NCI-H146 (cell line): ENCODE measurements at places on chromosomes 7 and 10.

- DNase-seq: no peak
These were observed 36.1 kb downstream of the C10orf90 start for GRCh38 chr10:126634347-126634746.

DNA sequence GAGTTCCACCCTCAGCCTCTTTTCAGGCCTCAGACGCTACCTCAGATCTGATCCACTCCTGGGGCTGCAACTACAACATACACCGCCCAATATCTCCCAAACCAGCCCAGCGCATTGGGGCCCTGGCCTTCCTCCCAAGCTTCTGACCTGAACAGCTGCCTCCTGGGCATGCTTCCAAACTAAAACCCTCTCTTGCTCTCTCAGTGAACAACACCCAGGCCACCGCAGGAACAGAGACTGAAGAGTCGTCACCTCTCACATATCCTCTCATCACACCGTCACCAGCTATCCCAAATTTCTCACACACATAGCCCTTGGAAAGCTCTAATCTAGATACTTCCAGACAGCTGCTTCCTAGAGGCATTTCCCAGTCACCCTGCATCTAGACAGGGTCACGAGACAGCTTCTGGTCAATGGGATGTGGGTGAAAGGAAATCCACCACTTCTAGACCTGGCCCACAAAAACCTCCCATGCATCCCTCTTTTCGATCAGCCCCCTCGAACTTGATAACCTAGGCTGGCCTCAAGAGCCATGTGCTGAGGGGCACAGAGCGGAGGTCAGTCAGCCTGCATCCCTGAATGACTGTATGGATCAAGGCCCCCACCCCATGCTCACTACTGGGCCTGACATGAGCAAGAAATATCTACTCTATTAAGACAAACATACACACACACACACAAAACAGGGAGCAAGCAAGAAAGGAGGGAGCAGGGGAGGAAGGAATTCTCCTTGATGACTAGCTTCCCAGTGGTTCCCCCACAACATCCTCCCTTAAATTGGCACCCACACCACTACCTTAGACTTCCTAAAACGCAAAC is 1.8 kb downstream of the PARP12 start:
- no peak for DNase-seq

DNA sequence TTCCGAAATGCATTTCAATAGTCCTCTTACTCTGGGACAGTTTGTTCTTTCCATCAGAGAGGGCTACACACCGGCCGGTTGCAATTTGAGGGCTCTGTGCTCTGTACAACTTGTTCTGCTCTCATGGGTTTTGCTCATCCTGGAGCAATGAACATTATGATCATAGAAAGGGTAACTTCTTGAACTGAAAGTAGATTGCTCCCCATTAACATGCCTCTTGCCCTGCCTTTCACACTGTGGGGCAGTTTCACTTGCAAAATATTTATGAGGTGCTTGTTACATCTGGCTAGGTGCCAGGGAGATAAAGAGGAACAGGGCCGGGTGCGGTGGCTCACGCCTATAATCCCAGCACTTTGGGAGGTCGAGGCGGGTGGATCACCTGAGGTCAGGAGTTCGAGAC is 97.3 kb upstream of the MPP7 start:
- DNase-seq: no peak

DNA sequence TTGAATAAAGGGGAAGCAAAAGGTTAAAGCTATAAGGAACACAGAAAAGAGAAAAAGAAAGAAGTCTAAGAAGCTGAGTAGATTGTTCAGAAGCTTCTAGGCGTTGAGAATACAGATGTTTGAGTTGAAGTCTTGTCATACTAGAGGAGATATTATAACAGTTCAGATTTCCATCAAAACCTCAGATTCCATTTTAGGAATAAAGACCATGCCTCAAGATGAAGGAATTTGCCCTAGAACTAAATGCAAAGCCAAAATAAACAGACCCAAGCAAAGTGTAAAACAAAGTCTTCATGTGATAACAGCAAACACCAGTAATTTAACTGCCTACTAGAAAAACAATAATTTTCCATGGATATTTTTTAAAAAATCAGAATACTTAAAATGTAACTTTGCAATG is 476.5 kb upstream of the POT1 start:
- DNase-seq: no peak

GRCh38 chr7:88933285-88933684 is 137.7 kb upstream of the TEX47 start:
- DNase-seq: no peak

- DNase-seq: peak; percentile 92
These were observed at the start of gene CELF2 for GRCh38 chr10:11017570-11018431. Gene CELF2 (plus strand): TSS chr10:11017872. CDS start chr10:11018090, 218 bp downstream.

DNA sequence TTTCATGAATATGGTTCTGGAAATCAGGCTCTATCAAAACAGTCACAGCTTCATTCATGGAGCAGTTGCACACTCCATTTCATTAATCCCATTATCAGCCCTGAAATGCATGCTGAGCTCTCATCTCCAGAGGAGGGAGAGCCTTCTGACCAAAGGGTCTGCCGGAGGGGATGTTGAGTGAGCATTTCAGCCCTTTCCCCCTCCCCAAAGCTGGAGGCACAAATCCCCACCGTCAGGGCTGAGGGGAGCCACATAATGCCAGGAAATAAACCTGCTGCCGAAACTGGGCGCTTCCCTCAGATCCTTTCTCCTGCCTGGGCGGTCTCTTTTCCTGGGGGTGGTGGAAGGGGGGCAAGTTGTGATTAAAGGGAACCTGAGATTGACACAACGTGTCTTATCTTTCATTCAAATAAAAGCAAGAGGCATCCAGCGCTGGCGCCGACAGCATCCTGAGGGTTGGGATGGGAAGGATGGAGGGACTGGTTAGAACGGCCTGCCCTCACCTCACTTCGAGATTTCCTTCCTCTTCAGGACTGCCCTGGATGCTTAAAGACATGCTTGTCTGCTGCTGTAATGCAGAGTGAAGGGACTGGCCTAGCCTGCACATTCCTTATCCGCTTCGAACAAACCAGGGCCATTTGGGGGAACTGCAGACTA is 71.6 kb downstream of the TLL2 start:
- no peak for DNase-seq
